ENCODE measurements at places on chromosomes 7 and 10.
A peak's percentile ranks its signal among the peaks of the same experiment; 100 is the strongest.

GRCh38 chr10:132096223-132096622 is 30.5 kb downstream of the JAKMIP3 start:
- DNase-seq, result no peak

- DNase-seq, result no peak
Measured at GRCh38 chr7:24733414-24734060, 23.7 kb downstream of the GSDME start.

GRCh38 chr7:112819536-112819935 is 29.3 kb upstream of the TMEM168 start:
- no peak for DNase-seq

DNA sequence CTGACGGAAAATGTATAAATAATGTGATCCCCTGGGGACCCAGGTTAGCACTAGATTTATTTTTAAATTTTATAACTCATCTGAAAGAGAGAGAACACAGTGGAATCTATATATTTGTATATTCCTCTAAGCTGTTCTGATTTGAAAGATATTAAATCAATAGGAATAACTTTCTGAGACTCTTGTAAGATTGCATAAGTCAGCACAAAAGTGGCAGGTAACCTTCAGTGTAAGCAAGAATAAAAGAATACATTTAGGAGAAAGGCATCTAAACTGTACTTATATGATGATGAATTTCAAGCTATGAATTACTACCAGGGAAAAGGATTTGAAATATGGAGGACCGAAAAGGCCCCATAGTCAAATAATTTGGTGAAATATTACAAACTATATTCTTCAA is 112.8 kb downstream of the TBXAS1 start:
- DNase-seq, result no peak

DNA sequence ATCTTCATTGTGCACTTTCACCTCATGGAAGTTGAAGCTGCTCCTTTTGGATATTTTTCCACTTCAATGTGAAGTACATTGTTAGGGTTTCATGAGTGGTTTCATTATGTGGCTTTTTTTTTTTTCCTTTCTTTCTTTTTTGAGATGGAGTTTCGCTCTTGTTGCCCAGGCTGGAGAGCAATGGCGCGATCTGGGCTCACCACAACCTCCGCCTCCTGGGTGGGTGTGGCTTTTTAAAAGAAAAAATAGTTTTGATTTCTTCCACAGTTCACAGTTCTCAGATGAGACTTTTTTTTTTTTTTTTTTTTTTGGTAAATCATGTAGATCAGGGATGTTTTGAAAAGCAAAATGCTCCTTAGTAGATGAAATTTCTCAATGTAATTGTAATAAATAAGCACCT is 652.3 kb upstream of the ANKRD30A start:
- no peak for DNase-seq

DNA sequence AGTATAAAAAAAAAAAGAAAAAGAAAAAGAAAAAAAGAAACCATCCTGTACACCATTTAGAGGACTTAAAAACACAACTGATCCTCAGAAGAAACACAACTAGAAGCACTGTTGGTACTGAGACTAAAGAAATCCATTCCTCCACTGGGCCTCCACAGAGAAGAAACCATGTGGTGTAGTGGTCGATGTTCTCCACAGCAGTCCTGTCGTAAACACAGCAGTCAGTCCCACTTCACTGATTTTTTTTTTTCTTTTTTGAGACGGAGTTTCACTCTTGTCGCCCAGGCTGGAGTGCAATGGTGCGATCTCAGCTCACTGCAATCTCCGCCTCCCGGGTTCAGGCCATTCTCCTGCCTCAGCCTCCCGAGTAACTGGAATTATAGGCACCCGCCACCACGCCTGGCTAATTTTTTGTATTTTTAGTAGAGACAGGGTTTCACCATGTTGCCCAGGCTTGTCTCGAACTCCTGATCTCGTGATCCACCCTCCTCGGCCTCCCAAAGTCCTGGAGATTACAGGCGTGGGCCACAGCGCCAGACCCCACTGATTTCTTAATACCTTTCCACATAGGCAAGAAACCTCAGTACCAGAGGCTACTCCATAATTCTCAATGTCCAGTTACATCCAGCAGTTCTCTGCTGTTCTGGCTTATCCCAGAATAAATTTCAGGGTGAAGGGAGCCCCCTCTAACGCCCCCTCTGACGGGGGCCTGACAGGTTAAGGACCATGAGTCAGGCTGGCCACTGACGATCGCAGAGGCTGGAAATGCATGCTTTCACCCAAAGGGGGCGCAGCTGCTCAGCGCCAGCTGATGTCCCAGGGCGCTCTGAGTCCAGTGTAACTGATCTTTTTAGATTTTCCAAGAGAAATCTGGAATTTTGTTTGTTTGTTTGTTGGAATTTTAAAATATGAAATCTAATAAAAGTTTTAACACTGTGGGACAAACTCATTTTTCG is 24.8 kb upstream of the FFAR4 start:
- DNase-seq, result no peak

DNA sequence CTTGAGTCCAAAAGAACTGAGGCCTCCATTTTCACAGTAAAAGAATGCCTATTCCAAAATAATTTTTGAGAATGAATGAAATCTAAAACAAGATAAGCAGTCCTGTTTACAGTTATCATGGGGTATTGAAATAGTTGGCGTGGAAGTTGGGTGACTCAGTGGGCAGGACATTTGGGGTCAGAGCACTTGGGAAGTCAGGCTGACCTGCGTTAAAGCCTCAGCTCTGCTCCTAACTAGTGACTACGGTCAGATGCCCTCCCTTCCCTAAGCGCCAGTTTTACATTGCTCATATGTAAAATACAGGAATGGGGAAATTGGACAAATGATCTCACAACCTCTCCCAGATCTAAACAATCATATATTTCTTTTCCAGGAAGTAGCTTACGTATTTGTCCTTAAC is 2.3 kb upstream of the PAPSS2 start:
- DNase-seq, result no peak

- no peak for DNase-seq
Measured at GRCh38 chr7:31410265-31410664, 69.7 kb upstream of the NEUROD6 start.

GRCh38 chr10:72063703-72064391 is 24.5 kb downstream of the SPOCK2 start:
- DNase-seq, result no peak

- DNase-seq, result peak; percentile 49
Measured at GRCh38 chr7:105766421-105767073, 109.9 kb downstream of the ATXN7L1 start.

- DNase-seq, result no peak
Measured at GRCh38 chr10:112953174-112954159, 3.4 kb downstream of the TCF7L2 start.

DNA sequence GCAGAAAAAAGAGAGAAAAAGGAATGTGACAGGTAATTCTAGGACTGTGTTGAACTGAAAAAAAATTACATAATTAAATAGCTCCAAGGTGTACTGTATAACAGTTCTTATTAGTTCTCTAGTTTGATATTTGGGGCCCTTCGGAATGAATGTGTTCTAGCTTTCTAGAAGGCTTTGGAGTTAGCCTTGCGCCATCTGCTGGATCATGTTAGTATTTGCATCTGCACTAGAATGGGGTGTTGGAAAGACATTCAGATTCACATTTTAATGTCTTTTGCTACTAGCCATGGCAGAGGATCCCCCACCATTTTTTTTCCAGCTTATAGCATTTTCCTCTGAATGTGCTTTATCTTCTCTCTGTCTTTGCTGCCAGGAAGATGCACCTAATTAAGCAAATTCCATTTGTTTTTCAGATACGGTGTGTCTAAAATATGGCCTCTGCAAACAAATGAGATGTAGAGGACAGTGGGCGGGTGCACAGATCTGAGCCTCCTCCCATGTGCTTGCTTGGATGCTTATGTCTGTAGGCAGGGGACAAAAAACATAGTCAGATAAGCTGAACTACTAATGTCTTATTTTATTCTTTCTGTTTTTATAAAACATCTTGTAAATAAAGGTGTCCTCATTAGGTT is 238.5 kb downstream of the PHF14 start:
- peak; percentile 40 for DNase-seq

DNA sequence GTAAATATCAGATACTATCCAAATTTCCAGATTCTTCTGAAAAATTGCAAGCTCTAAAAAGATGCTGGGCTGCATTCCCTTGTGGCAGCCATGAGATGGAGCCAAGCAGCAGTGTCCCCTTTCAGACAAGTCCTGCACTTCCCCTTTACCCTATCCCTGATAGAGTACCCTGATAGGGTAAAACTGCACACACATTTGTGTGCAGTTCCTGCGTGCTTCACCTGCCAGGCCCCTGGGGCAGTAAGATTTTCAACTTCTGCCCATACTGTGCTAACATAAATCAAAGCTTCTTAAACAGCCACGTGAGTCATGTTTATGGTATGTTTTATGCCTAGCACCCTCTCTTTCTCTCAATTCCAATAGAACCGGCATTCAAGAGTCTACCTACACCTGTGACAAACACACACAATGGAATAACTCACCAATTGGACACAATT is 52.2 kb downstream of the IFIT5 start:
- DNase-seq, result no peak

DNA sequence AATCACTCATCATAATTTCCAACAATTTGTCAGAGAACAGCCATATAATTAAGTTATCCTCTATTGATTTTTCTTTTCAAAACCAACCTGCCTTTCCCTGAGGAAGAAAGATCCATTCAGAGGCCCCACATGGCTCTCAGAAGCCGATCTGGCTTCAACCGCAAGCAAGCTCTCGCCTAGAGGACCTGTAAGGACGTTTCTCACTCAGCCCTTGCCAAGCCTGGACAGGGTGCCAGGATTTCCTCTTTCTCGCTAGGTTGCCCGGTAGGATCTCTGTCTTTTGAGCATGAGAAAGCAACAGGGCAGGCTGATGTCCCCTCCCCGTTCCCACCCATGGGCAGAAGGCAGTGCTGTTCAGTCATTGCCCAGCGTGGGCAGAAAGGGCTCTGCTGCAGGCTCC is 13.0 kb downstream of the AIFM2 start:
- no peak for DNase-seq

DNA sequence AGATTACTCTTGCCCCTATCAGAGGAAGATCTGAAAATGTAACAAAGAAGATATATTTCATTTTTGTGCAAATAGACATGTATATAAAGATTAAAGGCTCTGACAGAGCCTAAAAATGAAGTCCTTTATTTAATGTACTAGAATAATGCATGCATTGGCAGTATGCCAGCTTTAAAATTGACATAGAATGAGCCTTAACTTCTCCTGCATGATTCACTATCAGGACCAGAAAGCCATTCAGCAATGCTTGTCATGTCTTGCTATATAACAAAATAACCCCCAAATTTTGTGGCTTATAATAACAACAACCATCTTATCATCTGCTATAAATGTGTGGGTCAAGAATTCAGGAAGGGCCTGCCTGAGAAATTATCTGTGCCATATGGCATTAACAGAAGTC is 411.9 kb downstream of the GRM8 start:
- DNase-seq, result no peak

DNA sequence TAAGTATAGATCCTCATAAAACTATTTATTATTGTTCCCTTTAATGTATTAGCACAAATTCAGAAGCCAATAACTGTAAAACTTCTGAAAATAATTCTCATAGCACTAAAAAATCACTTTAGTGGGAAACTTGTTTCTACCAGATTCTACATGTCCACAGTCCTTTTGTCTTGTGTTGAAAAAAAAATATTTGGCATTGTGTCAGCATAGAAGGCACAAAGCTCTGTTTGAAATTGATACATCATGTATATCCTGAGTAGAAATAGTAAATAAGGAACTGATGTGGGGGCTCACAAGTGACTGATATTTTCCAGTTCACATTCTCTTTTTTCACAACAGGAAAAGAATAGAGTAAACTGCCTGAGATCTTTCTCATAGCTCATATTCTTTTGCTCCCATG is 134.6 kb downstream of the GRM3 start:
- no peak for DNase-seq

GRCh38 chr7:24604630-24605029 is 31.4 kb downstream of the PALS2 start:
- DNase-seq, result no peak

GRCh38 chr10:128814782-128815181 is 652.3 kb upstream of the MGMT start:
- DNase-seq, result no peak

- no peak for DNase-seq
Measured at GRCh38 chr10:29205787-29206186, 83.1 kb upstream of the LYZL1 start.

DNA sequence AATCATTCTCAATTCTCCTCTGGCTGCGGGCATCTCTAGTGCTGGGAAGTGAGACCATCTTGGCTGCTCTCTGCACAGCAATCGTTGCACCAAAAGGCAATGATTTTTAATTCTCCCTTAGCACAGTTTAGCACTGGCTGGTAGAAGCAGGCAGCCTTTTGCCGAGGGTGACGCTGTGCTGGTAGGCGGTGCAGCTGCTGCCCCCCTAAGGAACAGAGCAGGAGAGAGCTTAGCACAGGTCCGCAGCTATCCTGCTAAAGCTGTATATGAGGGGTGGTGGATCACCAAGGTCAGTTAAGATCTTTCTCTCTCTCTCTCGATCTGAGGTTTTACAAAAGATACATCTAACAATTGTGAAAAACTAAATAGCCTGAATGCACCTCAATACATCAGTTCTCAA is 390.1 kb downstream of the GATA3 start:
- no peak for DNase-seq

DNA sequence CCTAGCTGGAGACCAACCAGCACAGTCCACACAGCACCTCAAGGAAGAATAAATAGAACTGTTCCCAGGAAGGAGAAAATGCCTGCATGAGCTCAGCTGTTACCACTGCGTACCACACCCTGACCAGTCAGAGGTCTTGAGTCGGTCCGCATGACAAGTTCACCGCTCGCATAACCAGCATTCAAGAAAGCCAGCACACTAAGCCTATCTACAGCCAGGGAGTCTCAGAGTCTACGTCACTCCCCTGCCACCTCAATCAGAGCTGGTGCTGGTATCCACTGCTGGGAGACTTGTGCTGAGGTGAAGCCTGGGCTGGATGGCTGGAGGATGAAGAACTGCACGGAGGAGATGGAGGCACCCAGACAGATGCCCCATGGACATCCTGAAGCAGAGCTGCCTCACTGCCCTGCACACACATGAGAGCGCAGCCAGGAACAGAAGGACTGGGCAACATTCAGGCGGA is 19.6 kb downstream of the AKR1C1 start:
- no peak for DNase-seq

- DNase-seq, result no peak
Measured at GRCh38 chr7:117841611-117842010, 31.6 kb downstream of the CTTNBP2 start.

GRCh38 chr7:87715545-87715944 is 87.3 kb downstream of the RUNDC3B start:
- DNase-seq, result no peak

GRCh38 chr10:43665054-43665453 is 16.4 kb upstream of the ZNF32 start:
- no peak for DNase-seq
